CD8-positive, alpha-beta memory T cell (primary cell): ENCODE measurements at places on chromosomes 3 and 15. TPM values are rescaled to one million over a fixed set of nuclear protein-coding genes. Genes with fewer than 3 reads are reported as not detected.

Gene ARNT2
- polyA plus RNA-seq: not detected

Gene PCCB
- polyA plus RNA-seq: 33.0 TPM

Gene MUSTN1
- not detected for polyA plus RNA-seq

Gene TTC23
- polyA plus RNA-seq: 0.10 TPM

Gene FANCD2OS
- not detected for polyA plus RNA-seq

Gene SEMA6D
- polyA plus RNA-seq: not detected

Gene CLEC3B
- not detected for polyA plus RNA-seq

Gene MAGEF1
- 14.5 TPM for polyA plus RNA-seq

GRCh38 chr3:73784686-73785392, 160.1 kb upstream of the PDZRN3 start:
- H3K36me3 ChIP-seq: no peaks in the 10 kb centered on the region
- H3K4me1 ChIP-seq: no peaks in the 10 kb centered on the region
- no peak overlapping the region for H3K4me3 ChIP-seq
- H3K27me3 ChIP-seq: no peaks in the 10 kb centered on the region

GRCh38 chr15:96565266-96565665, 234.8 kb downstream of the NR2F2 start:
- no peaks in the 10 kb centered on the region for H3K27me3 ChIP-seq
- no peak for DNase-seq
- no peak overlapping the region for H3K27ac ChIP-seq
- no peak overlapping the region for H3K4me3 ChIP-seq

DNA sequence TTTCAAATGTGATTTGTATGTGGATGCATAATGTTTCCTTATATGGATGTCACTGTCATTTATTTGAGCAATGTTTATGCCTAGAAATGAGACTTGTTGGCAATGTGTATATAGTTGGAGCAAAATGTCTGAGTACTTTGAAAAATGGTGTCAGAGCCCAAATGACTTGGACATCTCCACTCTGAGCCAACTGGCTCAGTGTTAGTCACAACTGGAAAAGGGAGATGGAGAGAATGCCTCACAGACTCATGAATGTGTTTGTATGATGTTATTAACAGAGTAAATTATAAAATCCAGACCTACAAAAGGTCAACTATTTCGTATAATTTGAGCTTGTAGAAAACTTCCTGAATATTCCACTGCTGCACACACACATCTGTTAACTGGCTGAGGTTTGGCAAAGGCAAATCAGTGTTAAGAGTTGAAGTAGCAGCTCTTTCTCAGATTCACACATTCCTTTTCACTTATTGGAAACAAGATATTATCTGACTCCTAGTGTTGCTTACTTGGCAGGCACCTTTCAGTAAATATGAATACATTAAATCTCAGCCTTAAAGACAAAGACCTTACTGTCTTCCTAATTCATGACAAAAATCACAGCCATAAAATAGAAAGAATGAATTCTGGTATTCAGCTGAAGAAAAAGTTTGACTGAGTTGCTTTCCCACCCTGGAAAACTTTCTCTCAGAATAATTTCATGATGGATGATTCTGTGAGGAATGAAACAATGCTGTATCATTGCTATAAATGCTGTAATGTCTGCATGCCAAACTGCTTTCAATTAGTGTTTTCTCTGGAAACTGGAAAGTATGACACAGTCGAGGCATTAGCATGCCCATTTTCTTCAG, 27.0 kb downstream of the ADIPOQ start:
- no peak for DNase-seq
- H3K27me3 ChIP-seq: no peaks in the 10 kb centered on the region
- no peak overlapping the region for H3K4me3 ChIP-seq
- peaks cover 16% of the 10 kb centered on the region for H3K4me1 ChIP-seq
- no peaks in the 10 kb centered on the region for H3K36me3 ChIP-seq
- no peak overlapping the region for H3K27ac ChIP-seq

GRCh38 chr3:57434041-57434440, 110.1 kb downstream of the DNAH12 start:
- H3K27me3 ChIP-seq: no peaks in the 10 kb centered on the region
- no peak overlapping the region for H3K27ac ChIP-seq
- DNase-seq: no peak
- no peak overlapping the region for H3K4me3 ChIP-seq

DNA sequence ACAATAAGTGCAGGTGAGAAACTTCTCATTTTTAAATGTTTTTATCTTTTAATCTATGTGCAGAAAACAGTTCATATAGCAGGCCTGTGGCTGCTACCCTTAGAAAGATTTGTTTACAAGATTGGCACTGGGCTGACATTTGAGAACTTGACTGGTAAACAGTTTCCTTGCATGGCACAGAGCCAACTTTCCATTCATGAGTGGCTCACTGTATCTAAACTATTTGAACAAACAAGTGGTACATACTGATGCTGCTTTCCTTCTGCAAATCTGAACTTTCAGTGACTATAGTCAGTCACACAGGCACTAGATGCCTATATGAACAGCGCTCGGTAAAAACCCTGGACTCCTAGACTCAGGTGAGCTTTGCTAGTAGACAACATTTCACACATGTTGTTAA, 6.3 kb upstream of the GTPBP8 start:
- peak; percentile 19 for DNase-seq
- no peaks in the 10 kb centered on the region for H3K27me3 ChIP-seq
- no peak overlapping the region for H3K27ac ChIP-seq
- H3K4me1 ChIP-seq: peaks cover 26% of the 10 kb centered on the region

DNA sequence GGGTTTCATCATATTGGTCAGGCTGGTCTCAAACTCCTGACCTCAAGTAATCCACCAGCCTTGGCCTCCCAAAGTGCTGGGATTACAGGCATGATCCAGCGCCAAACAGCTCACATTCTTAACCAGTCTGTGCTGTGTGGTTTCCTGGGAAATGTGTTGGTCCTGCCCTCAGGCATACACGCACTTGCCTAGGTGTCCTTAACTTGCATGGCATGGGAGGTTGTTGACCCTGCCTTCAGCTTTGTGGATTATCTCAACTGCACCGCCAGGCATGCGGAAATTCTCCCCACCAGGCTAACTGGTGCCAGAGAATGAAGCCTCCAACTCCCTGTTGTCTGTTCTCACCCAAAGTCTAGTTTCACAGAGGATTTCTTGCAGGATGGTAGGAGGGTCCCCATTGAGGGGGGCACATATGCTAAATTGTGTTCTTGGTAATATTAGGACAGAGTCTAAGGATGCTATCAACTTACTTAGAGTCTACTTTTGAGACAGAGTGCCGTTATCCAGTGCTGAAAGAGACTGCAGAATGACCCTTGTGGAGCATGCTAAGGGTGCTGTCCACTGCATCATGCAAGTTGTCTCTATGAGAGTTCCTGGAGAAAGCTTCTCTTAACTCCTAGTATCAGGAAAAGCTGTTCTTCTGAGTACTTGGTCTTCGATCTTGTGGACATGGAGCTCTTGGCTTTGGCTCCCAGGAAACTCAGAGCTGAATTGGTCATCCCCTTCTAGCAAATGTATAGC, 61.6 kb upstream of the EIF1B start:
- H3K27me3 ChIP-seq: no peaks in the 10 kb centered on the region
- H3K4me1 ChIP-seq: no peaks in the 10 kb centered on the region
- no peak overlapping the region for H3K4me3 ChIP-seq
- H3K27ac ChIP-seq: no peak overlapping the region
- no peaks in the 10 kb centered on the region for H3K36me3 ChIP-seq

- H3K27me3 ChIP-seq: no peaks in the 10 kb centered on the region
- H3K27ac ChIP-seq: no peak overlapping the region
- DNase-seq: no peak
- no peaks in the 10 kb centered on the region for H3K4me1 ChIP-seq
- no peak overlapping the region for H3K4me3 ChIP-seq
- no peaks in the 10 kb centered on the region for H3K36me3 ChIP-seq
Measured at GRCh38 chr15:80507131-80507530, 102.9 kb downstream of the ARNT2 start.

GRCh38 chr3:125267460-125267859, 54.9 kb upstream of the SLC12A8 start:
- no peak for DNase-seq
- no peaks in the 10 kb centered on the region for H3K4me1 ChIP-seq
- H3K36me3 ChIP-seq: no peaks in the 10 kb centered on the region
- H3K4me3 ChIP-seq: no peak overlapping the region
- H3K27ac ChIP-seq: no peak overlapping the region

DNA sequence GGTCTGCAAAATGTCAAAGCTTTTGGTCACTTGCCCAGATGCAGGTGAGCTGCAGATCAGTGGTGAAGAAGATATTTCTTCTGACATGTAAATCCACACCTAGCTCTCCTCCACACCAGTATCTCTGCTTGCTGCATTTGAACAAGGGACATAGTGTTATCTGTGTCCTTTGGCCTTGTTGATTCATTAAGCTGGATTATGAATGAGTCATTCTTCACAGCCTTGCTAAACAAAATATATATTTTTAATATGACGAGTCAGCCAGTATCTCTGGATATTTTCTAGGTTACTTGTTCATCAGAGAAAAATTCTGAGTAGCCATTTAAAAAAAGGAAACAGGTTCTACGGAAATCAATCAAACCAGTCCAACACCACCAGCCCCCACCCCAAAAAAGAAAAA, 190.6 kb upstream of the ADAMTS9 start:
- no peaks in the 10 kb centered on the region for H3K4me1 ChIP-seq
- H3K4me3 ChIP-seq: no peak overlapping the region
- H3K27ac ChIP-seq: no peak overlapping the region
- H3K27me3 ChIP-seq: no peaks in the 10 kb centered on the region

DNA sequence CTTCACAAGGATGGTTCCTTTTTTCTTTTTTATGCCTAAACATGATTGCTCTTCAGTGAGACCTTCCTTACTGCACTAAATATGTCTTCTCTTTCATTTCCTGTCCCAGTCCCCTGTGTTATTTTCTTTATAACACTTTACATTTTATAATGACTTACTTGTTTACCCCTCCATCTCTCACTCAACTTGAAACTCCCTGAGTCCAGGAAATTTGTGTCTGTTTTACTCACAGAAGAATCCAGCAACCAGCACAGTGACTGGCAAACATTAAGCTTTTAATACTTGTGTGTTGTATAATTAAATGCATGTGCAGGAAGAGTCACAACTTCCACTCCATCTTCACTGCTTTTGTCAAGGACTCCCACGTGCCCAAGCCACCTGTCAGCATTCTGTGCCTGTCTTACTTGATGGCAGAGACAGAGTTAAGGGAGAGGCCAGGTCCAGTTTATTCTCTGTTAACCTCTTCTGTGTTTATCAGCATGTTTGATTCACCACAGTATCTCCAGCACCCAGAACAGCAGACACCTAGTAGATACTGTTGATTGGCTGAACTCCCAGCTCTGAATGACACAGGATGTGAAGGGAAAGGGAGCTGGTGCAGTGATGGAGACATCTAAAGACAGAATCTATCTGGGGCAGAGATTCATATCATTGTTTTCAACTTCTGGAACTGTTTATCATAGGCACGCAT, 42.8 kb downstream of the SSR3 start:
- H3K4me1 ChIP-seq: no peaks in the 10 kb centered on the region
- H3K4me3 ChIP-seq: no peak overlapping the region
- no peak for DNase-seq

DNA sequence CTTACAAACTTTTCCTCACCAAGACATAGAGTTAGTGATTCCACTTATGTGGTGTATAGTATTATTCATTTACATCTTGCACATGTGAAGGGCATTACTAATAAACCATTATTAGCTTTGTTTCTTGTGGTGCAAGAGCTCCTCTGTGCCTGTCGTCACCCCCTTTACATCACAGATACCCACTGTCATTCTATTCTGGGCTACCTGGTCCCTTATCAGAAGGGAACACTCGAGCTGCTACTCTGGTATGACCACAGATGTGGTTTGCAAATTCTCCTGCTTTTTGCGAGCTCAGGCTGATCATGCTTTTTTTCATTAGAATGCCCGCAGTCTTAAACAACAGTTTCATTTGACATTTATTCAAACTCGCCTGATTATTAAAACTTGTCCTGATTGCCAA, 13.9 kb upstream of the SENP2 start:
- H3K4me3 ChIP-seq: no peak overlapping the region
- no peaks in the 10 kb centered on the region for H3K27me3 ChIP-seq
- H3K4me1 ChIP-seq: no peaks in the 10 kb centered on the region

DNA sequence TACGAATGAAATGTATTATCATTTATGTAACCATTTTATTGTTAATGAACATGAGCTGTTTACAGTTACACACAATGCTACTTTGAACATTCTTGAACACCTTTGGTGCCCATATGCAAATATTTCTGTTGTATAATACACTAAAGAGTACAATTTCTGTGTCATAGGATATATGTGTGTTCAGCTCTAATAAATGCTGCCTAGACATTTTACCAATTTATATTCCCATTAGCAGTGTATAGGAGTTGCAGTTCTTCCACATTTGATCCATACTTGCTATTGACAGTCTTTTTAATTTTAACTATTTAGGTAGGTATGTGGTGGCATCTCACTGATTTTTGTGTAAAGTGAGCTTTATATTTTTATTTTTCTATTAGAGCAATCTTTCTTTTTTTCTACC, 331.8 kb downstream of the ZIC1 start:
- no peaks in the 10 kb centered on the region for H3K27me3 ChIP-seq
- no peak for DNase-seq
- H3K36me3 ChIP-seq: no peaks in the 10 kb centered on the region

- H3K4me1 ChIP-seq: no peaks in the 10 kb centered on the region
- no peak within 1 kb of the TSS for H3K27ac ChIP-seq
- H3K27me3 ChIP-seq: no peaks in the 10 kb centered on the region
- DNase-seq: no peak
- no peak within 1 kb of the TSS for H3K4me3 ChIP-seq
Measured at GRCh38 chr3:186665625-186666188, at the start of gene HRG. HRG (plus strand) TSS chr3:186666014; CDS start chr3:186666032, 18 bp downstream.
